CD8-positive, alpha-beta memory T cell (primary cell): ENCODE measurements at places on chromosomes 4 and X. TPM values are rescaled to one million over a fixed set of nuclear protein-coding genes. Genes with fewer than 3 reads are reported as not detected.

GRCh38 chrX:74540635-74541249 lies 73.7 kb downstream of the RLIM start:
- H3K4me1 ChIP-seq = no peaks in the 10 kb centered on the region
- no peak overlapping the region for H3K27ac ChIP-seq
- DNase-seq = no peak
- H3K36me3 ChIP-seq = no peaks in the 10 kb centered on the region

GRCh38 chr4:137635108-137635507 lies 102.8 kb upstream of the PCDH18 start:
- H3K4me1 ChIP-seq = no peaks in the 10 kb centered on the region
- no peak overlapping the region for H3K4me3 ChIP-seq
- H3K27me3 ChIP-seq = no peaks in the 10 kb centered on the region
- no peaks in the 10 kb centered on the region for H3K36me3 ChIP-seq
- no peak overlapping the region for H3K27ac ChIP-seq

GRCh38 chrX:41308884-41309647 lies 24.9 kb upstream of the DDX3X start:
- H3K4me3 ChIP-seq = no peak overlapping the region
- DNase-seq = no peak
- no peaks in the 10 kb centered on the region for H3K27me3 ChIP-seq
- H3K4me1 ChIP-seq = no peaks in the 10 kb centered on the region

DNA sequence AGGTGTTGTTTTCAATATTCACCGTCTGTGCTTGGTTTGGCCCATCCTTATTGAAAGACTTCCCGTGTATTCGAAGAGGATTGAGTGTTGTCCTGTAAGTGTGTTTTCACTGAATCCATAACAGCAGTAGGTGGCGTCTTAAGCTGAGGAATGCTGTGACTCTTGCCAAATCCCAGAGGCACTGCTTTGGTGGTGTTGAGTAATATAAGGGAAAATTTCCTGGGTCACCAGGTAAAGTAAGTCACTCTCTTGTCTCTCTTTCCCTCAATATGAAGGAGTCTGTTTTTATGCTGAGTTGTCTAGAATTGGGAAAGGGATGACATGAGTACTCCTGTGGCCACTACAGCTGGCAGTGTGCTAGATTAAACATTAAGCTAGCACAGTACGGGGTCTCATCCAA lies 146.7 kb upstream of the ZXDB start:
- no peaks in the 10 kb centered on the region for H3K4me1 ChIP-seq
- no peak for DNase-seq
- H3K36me3 ChIP-seq = no peaks in the 10 kb centered on the region
- no peaks in the 10 kb centered on the region for H3K27me3 ChIP-seq
- no peak overlapping the region for H3K27ac ChIP-seq

DNA sequence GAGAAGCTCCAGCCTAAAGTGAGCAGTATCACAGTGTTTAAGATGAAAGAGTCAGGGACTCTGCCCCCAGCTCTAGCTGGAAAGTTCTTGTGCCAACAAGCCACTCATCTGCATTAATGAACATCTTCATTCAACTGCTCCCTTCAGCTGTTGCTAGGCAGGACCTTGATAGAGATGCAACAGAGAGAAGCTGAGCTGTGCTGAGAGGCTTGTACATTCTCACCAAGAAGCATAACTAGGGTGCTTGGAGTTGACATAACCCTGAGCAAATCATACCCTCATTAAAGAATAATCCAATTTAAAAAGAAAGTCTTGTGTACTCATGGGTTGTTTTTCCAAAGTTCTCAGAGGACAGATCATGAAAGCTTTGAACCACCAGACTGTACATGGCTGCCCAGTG lies 63.2 kb downstream of the ATXN3L start:
- H3K4me3 ChIP-seq = no peak overlapping the region
- no peaks in the 10 kb centered on the region for H3K4me1 ChIP-seq
- H3K27me3 ChIP-seq = no peaks in the 10 kb centered on the region

The HCCS gene
- polyA plus RNA-seq = 25.0 TPM

The LRP2BP gene
- polyA plus RNA-seq = 0.59 TPM

DNA sequence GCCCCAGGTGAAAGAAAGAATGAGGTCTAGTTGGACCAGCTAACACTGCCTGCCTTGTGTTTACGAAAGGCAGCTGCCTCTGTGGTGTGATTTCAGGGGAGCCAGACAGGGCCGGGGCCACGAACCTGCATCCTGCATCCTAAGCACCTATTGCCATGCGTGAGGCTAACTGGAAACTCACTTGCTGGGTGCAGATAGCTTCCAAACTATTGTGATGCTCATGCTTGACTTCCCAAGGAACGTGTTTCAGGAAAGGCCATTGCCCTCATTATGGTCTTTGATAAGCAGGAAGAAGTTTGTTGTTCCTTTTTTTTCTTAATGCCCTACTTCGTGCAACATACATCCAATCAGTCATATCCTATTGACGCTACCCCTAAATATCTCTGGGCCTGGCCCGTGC lies 2.3 kb upstream of the IRF2 start:
- H3K4me1 ChIP-seq = peaks cover 38% of the 10 kb centered on the region
- H3K27me3 ChIP-seq = no peaks in the 10 kb centered on the region
- H3K4me3 ChIP-seq = peak overlapping the region; percentile 30
- H3K27ac ChIP-seq = no peak overlapping the region

- peaks cover 17% of the 10 kb centered on the region for H3K4me1 ChIP-seq
- no peak for DNase-seq
- H3K27me3 ChIP-seq = no peaks in the 10 kb centered on the region
- H3K27ac ChIP-seq = no peak overlapping the region
- H3K36me3 ChIP-seq = no peaks in the 10 kb centered on the region
- H3K4me3 ChIP-seq = no peak overlapping the region
These were observed 6.1 kb downstream of the SCARB2 start for GRCh38 chr4:76207549-76207948.

DNA sequence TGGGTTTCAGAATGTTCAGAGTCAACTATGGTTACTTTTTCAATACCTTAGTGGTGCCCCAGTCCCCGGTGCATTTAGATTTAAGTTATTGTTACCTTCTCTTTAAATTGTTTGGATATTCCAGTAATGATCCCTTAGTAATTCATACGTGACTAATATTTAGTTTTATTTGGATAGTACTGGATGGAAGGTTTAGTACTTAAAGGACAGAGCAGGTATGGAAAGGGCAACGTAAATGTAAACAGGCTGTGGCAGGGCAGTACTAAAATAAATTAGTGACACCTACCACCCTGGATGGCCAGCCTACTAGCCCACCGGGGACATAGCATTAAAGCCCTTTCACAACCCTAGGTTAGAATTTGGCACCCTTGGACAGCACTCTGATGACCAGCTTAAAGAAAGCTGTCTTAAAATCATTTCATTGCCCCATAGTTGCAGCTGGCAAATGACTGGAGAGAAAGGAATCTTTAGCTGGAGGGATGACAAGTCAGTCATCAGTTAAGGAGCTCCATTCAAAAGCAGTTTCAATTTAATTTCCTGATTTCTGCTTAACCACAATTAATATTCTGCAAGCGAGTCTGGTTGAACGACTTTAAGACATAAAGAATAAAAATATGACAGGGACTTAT lies 16.4 kb downstream of the PLP1 start:
- H3K27me3 ChIP-seq = no peaks in the 10 kb centered on the region
- H3K27ac ChIP-seq = no peak overlapping the region
- no peak overlapping the region for H3K4me3 ChIP-seq
- H3K36me3 ChIP-seq = no peaks in the 10 kb centered on the region

The HNRNPH2 gene
- polyA plus RNA-seq = 78.7 TPM

DNA sequence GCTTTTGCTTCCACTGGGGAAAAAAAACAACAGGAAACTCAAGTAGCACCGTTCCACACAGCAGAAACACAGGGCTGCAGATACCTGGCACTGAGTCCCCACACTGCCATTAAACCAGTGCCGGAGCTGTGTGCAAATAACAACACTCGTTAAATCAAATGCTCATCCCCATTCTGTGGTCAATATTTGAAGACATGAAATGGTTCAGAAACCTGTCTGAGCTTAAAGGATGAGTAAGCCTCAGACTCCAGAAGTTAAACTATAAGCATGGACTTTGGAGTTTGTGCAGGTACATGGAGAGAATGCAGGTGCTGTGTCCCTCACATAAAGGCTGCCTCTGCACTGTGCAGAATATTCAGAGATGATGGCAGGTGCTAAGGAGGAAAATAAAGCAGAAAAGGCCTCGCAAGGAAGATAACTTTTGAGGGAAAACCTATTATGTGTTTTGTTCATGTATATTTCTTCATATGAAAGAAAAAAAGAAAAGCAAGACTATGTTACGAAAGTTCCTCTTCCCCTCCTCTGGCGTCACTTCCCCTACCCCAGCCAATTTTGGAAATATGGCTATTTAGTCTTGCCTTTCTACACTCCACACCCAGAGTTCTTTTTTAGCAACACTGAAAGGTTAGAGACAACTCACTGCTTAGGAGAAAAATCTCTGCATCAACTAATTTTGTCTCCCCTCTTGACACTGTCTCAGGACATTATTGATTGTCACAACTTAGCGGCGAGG lies 4.6 kb downstream of the MPP1 start:
- no peak overlapping the region for H3K4me3 ChIP-seq
- DNase-seq = no peak
- H3K4me1 ChIP-seq = peaks cover 27% of the 10 kb centered on the region
- H3K36me3 ChIP-seq = no peaks in the 10 kb centered on the region
- H3K27me3 ChIP-seq = no peaks in the 10 kb centered on the region

DNA sequence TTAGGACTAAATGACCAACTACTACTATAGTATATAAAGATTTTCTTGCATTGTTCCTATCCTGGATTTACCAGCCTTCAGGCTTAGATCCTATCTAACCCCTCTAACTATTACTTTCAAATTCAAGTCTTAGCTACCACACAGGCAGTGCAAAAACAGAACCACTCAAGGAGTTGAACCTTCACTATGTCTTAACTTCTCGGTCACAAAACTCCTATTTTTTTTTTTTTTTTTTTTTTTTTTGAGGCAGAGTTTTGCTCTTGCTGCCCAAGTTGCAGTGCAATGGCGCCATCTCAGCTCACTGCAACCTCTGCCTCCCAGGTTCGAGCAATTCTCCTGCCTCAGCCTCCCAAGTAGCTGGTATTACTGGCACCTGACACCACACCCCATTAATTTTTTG lies 6.3 kb upstream of the FAM200B start:
- DNase-seq = no peak
- no peaks in the 10 kb centered on the region for H3K27me3 ChIP-seq
- no peaks in the 10 kb centered on the region for H3K36me3 ChIP-seq
- no peak overlapping the region for H3K4me3 ChIP-seq

The ZMAT1 gene
- 2.5 TPM for polyA plus RNA-seq

The BLTP1 gene
- 9.6 TPM for polyA plus RNA-seq

DNA sequence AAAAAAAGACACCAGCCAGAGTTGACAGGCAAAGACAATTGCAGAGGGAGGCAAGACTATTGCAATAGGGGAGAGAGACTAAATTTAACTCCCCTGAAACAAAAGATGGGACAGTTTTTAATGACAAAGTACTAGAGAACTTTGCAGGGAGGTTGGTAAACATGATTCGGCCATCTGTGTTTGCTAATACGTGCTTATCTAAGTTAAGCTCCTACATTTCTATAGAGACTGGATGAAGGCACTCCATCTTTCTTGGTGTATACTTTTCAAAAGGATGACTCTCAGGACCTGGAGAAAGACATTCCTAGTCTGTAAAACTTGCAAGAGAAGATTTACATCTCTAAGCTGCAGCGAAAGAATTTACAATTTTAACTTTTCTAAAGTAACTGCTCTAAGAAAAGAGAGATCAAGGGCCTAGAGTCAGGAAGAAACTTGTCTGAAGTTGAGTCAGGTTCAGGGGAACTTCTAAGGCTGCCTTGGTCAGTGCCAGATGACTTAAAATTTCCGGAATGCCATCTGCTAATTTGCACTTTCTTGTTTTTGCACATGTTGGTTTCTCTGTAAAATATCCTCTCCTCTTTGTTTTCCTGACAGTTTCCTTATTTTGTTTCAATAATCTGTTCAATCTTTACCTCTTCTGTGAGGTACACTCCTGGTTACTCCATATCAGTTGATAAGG lies 10.6 kb downstream of the ADAM29 start:
- H3K4me3 ChIP-seq = no peak overlapping the region
- no peak for DNase-seq
- no peaks in the 10 kb centered on the region for H3K27me3 ChIP-seq
- H3K27ac ChIP-seq = no peak overlapping the region
- H3K4me1 ChIP-seq = no peaks in the 10 kb centered on the region

GRCh38 chrX:40195368-40195767 lies 97.6 kb upstream of the BCOR start:
- no peaks in the 10 kb centered on the region for H3K4me1 ChIP-seq
- H3K27me3 ChIP-seq = no peaks in the 10 kb centered on the region
- no peak overlapping the region for H3K27ac ChIP-seq
- no peak for DNase-seq
- H3K36me3 ChIP-seq = no peaks in the 10 kb centered on the region
- H3K4me3 ChIP-seq = no peak overlapping the region

- no peak overlapping the region for H3K4me3 ChIP-seq
- no peaks in the 10 kb centered on the region for H3K36me3 ChIP-seq
- no peak overlapping the region for H3K27ac ChIP-seq
- no peaks in the 10 kb centered on the region for H3K4me1 ChIP-seq
- DNase-seq = no peak
These were observed 136.7 kb upstream of the PCDH18 start for GRCh38 chr4:137668885-137669545.

- no peak overlapping the region for H3K27ac ChIP-seq
- H3K27me3 ChIP-seq = no peaks in the 10 kb centered on the region
- no peak for DNase-seq
- no peaks in the 10 kb centered on the region for H3K36me3 ChIP-seq
- no peak overlapping the region for H3K4me3 ChIP-seq
These were observed 108.7 kb upstream of the FUNDC1 start for GRCh38 chrX:44651358-44651757.

- H3K36me3 ChIP-seq = no peaks in the 10 kb centered on the region
- no peaks in the 10 kb centered on the region for H3K4me1 ChIP-seq
- no peaks in the 10 kb centered on the region for H3K27me3 ChIP-seq
- DNase-seq = no peak
- no peak overlapping the region for H3K27ac ChIP-seq
These were observed 138.8 kb upstream of the BANK1 start for GRCh38 chr4:101651778-101652177.

GRCh38 chr4:8593264-8594096 lies 915 bp downstream of the CPZ start:
- H3K36me3 ChIP-seq = no peaks in the 10 kb centered on the region
- H3K27me3 ChIP-seq = no peaks in the 10 kb centered on the region
- DNase-seq = no peak
- H3K4me1 ChIP-seq = no peaks in the 10 kb centered on the region
- H3K4me3 ChIP-seq = no peak overlapping the region

The CLDN34 gene
- polyA plus RNA-seq = not detected

DNA sequence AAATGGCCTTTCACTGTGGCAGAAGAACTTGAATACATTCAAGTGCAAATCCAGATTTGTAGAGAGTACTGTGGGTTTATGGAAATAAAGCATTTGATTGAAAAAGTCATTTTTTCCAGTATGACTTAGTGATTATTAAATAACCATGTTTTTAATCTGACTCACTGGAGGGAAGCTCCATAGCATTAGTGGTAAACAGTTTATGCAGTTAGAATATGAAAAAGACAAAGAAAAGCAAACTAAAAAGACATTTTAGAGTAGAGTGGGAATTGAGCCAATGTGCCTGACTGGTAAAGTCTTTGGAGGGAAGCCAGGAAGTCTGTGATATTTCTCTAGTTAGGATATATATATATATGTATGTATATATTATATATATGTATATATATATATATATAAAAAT lies 53.4 kb downstream of the FAT4 start:
- no peaks in the 10 kb centered on the region for H3K27me3 ChIP-seq
- H3K4me3 ChIP-seq = no peak overlapping the region
- no peaks in the 10 kb centered on the region for H3K4me1 ChIP-seq
- H3K36me3 ChIP-seq = no peaks in the 10 kb centered on the region
